Pericardium fibroblast (primary cell): ENCODE measurements at places on chromosomes 12 and 14. TPM values are rescaled to one million over a fixed set of nuclear protein-coding genes. Genes with fewer than 3 reads are reported as not detected.

OR4N5 gene
- not detected in 2 replicates for total RNA-seq

CACNA1C gene
- total RNA-seq = 2.1 and 10.7 TPM in 2 replicates

NANOG gene
- total RNA-seq = not detected in 2 replicates

MGP gene
- total RNA-seq = 1,418 and 4,199 TPM in 2 replicates

CRIP2 gene
- 60.6 and 177 TPM in 2 replicates for total RNA-seq

SPATS2 gene
- 15.3 and 27.0 TPM in 2 replicates for total RNA-seq

LRFN5 gene
- 1.8 and 3.1 TPM in 2 replicates for total RNA-seq

DNAH10 gene
- 0.17 and 0.35 TPM in 2 replicates for total RNA-seq

CHGA gene
- total RNA-seq = not detected in 2 replicates

GPR135 gene
- 2.1 and 3.0 TPM in 2 replicates for total RNA-seq

TDRD9 gene
- total RNA-seq = 0.23 and 1.0 TPM in 2 replicates

SYT1 gene
- 0.34 and 1.9 TPM in 2 replicates for total RNA-seq

E2F7 gene
- 0.47 and 0.85 TPM in 2 replicates for total RNA-seq

ASIC1 gene
- total RNA-seq = 4.6 and 13.2 TPM in 2 replicates

FOXG1 gene
- 0.17 TPM in 1 of 2 replicates, not detected in the other for total RNA-seq

TAC3 gene
- total RNA-seq = not detected in 2 replicates

PRICKLE1 gene
- 10.4 and 13.1 TPM in 2 replicates for total RNA-seq

IL22 gene
- not detected in 2 replicates for total RNA-seq

PTPRQ gene
- total RNA-seq = 1.8 and 2.3 TPM in 2 replicates
